Posterior cingulate gyrus (tissue), 11 donors: ENCODE measurements at places on chromosomes 6 and 20.

- no peak for DNase-seq
Observed at GRCh38 chr6:162963861-162964260, 236.1 kb downstream of the PACRG start.

DNA sequence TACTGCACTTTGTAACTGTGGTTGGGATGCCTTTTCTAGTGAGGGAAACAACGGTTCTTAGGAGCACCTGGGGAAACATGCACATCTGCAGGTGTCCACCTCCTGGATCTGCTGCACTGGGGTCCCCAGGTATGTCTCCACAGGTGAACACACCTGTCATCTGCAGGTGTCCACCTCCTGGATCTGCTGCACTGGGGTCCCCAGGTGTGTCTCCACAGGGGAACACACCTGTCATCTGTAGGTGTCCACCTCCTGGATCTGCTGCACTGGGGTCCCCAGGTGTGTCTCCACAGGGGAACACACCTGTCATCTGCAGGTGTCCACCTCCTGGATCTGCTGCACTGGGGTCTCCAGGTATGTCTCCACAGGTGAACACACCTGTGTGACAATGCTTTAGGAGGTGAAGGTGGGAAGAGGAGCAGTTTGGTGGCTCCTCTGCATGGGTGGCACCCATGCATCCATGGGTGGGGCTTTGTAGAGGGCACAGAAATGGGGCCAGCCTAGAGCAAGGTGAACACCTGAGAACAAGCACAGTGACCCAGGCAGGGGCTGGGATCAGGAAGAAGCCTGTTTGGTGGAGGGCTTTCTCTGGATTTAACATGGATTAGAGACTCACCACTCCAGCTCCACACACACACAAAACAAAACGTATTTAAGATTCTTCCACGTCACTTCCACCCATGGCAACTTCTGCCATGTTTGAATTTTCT, 206.0 kb upstream of the CDH4 start:
- no peak for DNase-seq

GRCh38 chr6:4176907-4177306, 41.5 kb upstream of the ECI2 start:
- no peak for DNase-seq

DNA sequence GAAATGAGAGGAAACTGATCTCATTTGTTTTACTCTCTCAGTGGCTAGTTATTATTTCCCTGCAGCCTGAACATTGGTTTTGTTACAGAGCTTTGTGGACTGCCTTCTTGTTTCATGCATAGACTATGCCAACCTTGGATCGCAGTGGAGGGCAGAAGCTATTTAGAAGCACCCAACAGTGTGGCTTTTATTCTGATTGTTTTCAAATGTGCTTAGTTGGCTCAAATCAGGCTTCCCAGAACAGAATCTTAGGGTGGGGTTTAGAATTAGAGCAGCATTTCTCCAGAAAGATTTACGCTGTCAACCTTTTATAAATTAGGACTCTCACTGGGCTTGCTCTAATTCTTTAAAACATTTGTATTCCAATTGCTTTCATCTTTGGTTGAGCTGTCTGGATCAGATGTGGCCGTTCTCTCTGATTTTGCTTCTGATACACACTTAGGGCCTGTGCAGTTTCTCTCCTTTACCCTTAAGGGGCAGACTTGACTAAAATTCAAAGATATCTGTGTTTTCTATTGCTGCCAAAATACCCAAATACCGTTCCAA, 210.3 kb downstream of the BCKDHB start:
- DNase-seq: no peak

- no peak for DNase-seq
Observed at GRCh38 chr6:138234363-138234762, 16.1 kb upstream of the PBOV1 start.
